ENCODE measurements at places on chromosomes 6 and 20.

DNA sequence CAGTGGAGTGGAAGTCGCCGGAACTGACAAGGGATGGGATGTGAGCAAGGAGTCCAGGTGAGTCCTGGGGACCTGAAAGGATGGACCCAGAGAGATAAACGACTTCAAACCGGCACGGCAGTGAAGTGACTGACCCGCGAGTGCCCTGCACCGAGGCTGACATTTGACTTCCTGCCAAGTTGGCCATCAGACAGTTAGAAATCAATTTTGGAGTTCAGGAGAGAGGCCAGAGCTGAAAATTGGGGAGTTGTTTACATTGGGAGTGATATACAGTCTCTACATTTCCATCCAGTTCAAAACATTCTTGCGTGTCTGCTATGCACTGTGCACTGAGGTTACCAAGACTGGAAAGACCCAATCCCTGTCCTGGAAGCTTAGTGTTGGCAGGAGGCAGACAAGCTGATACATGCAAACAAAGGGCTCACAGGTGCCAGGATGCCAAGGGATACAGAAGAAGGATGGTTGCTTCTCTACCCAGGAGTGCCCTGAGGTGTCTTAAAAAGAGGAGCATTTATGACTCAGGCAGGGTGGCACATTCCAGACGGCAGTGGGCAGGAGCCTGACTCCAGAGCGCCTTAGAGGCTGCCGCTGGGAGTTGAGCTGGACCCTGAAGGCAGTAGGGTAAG, 186.6 kb downstream of the MTHFD1L start:
- no peak for DNase-seq

DNA sequence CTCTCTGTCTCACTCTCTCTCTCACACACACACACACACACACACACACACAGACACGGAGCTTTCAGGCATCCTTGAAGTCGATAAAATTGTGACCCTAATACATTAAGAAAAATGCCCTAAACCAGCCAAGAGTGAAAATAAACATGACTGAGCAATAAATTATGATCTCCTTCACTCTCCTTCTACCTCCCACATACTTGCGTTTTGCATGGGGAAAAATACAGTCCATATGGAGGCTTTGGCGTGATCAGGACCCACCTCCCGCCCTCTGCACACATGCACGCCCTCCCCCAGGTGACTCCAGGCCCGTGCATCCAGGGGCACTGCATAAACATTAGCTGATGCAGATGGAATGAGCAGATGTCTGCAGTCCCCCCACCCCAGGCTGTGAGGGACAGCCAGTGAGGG, 114.2 kb upstream of the JARID2 start:
- no peak for DNase-seq

DNA sequence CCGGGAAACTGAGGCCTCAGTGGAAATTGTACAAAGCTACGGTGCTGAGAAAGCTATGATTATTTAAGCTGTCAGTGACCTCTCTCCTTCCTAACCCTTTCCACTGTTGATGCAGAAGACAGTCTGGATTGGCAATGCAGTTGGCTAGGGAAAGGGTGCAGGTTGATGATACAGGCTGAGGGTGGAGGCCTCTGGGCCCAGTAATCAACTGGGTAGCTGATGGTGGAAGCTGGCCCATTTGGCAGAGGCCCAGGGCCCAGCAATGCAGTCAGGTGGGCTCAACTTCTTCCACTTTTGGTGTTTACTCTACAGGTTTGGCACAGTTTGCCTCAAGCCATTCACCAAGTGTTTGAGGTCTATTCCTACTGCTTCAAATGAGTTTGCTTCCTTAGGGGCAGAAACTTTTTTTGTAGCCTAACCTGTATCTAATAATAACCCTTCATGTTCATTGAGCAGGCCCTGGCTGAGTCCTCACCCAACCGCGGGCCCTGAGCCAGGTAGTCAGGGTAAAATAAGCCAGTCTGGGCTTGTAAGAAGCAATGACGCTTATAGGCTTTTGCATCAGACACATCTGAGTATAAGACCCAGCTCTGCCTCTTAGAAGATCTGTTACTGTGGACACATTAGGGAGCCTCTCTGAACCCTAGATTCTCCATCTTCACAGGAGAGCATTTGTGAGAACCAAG, 12.1 kb downstream of the BCL2L1 start:
- no peak for DNase-seq

- DNase-seq = no peak
Observed at GRCh38 chr6:38336922-38337321, 302.8 kb downstream of the BTBD9 start.

DNA sequence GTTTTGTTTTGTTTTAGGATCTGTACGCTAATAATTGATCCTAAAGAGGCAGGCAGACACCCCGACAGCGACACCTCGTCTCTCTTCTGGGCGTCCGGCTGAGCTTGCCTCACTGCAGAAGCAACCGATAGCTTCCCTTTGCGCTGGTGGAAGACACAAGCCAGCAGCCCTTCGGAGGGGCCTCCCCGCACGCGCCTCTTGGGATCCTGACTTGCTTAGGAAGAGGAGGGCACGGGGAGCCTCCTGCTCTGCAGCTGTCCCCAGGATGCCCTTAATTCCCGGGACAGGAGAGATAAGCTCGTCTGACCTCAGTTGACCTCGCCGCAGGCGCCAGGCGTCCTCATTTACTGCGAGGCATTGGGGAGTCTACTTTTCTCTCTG, 94.0 kb downstream of the CD83 start:
- peak; percentile 35 for DNase-seq

- no peak for DNase-seq
Observed at GRCh38 chr20:2914160-2914559, 40.9 kb downstream of the PTPRA start.

DNA sequence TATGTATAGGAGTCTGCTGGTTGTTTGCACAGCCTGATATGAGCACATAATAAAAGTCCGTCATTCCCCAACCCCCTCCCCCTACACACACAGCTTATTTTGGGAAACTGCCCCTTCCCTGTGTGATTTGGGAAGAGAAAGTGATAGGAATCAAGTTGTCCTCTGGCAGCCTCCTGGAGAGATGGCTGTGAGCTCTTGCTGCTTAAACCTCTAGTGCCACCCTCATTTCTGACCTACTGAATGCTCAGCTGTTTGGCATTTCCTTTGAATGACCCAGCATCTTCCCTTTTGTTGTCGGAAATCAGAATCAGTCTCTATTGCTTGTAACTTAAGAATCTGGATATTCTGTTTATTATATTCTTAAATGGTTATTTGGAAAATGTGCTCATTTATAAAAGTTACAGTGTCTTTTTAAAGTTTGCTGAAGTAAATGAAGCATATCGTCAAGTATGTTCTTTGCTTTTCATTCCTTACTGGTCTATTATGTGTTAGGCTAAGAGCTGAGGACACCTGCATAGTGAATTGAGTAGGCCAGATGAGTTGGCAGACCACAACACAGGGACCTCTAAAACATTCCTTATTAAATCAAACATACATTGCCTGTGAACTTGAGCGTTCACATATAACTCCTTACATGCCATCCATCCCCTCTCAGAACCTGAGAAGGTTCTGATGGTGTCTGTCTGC, 5.5 kb downstream of the RWDD2A start:
- DNase-seq = no peak

All from substantia nigra (tissue), 51 donors.